GM12891 (cell line): ENCODE measurements at places on chromosomes 4 and X.

DNA sequence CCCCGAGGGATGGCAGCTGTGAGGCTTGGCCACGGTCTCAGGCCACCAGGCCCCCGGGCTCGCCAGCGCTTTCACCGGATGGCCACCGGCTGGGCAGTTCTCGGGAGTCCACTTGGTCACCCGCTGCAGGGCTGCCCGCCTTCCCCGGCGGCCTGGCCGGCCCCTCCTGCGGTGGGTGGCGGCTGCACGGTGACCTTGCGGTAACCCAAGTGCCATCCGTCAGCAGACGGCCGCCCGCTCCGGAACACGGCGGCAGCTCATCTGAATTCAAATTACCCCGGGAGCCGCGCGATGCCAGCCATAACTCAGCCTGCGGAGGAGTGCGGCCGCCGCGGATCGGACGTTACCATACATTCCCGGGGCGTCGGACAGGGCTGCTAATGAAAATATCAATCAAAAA, 60.7 kb downstream of the FAM53A start:
- no peak for DNase-seq

DNA sequence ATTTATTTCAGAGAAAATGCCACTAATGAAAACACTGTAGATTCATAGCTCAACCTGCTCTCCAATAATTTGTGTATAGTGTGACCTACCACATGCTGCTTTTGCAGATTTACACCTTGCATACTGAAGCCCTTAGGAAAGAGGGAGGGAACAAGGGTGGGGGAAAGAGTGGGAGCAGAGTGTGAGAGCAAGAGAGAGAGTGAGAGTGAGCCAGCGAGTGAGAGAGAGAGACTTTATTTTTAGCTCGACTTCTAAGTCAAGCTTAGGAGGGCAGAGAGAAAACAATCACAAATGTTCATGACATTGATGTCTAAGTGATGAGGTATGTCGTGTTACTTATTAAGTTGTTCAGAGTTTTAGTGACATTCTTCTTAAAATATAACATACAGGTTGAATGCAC, 112.5 kb upstream of the HAND2 start:
- DNase-seq: no peak

GRCh38 chrX:142711796-142712290, 313.9 kb upstream of the SPANXN4 start:
- DNase-seq: no peak

- DNase-seq: no peak
Measured at GRCh38 chr4:177256950-177257349, 52.7 kb upstream of the NEIL3 start.

DNA sequence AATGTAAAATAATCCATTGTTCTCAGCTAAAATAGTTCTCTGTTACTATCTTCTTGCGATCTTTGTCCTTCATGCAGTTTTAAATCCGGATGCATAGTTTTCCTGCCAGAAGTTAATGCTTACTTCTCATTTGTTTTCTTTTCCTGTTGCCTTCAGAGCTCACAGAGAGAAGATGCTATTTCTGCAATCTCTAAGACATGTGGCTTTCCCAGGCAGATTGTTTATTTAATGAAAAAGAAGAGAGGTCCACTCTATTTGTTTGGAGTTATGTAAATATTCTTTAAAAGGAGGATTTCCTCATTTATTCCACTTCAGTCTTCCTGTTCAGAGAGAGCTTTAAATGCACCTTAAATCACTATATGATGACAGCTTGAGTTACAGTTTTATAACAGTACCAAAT, 39.3 kb upstream of the HPGD start:
- no peak for DNase-seq

GRCh38 chr4:25351777-25352416, 25.2 kb upstream of the ANAPC4 start:
- DNase-seq: no peak

DNA sequence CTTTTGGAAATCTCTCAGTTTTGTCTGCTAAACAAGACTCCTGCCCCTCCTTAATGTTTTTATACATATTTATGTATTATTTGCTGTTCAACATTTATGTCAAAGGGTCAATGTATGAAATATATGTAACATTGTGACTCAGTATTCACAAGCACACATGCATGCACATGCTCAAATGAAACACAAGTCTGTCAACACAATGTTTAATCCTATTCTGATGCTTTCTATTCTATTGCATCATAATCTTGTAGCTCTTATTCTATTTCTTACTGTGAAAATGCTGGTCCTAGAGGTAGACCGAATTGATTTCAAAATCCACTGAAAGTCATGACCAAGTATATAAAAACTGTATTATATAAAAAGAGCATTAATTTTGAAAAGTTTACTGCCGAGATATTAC, 1463.3 kb downstream of the C4orf33 start:
- DNase-seq: no peak

DNA sequence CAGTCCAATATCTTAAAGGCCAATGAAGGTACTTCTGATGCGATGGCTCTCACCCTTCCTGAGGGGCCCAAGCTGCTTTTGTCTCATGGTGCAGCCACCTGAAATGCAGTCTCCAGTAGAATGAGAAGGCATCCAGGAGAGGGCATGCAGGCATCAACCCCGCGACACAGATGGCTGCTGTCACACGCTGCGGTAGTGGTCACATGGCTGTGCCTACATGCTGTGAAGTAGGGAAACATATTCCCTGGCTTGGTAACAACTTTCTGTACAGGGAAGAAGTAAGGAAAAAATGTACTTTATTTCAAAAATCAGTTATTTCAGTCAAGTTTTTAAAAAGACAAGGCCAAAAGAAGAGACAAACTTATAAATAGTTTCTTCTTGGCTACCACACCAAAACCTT, 139.9 kb downstream of the TRIML1 start:
- no peak for DNase-seq

GRCh38 chr4:171639540-171639939, 173.7 kb upstream of the GALNTL6 start:
- DNase-seq: no peak

DNA sequence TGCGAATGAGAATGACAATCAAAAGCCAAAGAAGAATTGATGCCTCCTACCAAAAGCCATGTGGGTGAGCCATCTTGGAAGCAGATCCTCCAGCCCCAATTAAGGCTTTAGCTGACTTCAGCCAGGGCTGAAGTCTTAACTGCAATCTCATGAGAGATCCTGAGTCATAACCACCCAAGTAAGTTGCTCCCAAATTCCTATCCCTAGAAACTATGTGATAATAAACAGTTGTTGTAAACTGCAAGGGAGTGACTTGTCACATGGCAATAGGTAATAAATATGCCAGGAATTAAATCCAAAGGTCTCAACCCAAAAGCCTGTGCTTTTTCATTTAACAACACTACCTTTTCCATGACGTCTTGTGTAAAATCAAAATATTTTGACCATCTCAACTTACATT, 154.2 kb upstream of the TBL1X start:
- DNase-seq: no peak

- DNase-seq: no peak
Measured at GRCh38 chr4:121339307-121339706, 41.5 kb downstream of the QRFPR start.

GRCh38 chr4:184815046-184815877, 10.5 kb downstream of the ACSL1 start:
- DNase-seq: no peak

- no peak for DNase-seq
Measured at GRCh38 chr4:109183931-109184490, 118.4 kb downstream of the COL25A1 start.

DNA sequence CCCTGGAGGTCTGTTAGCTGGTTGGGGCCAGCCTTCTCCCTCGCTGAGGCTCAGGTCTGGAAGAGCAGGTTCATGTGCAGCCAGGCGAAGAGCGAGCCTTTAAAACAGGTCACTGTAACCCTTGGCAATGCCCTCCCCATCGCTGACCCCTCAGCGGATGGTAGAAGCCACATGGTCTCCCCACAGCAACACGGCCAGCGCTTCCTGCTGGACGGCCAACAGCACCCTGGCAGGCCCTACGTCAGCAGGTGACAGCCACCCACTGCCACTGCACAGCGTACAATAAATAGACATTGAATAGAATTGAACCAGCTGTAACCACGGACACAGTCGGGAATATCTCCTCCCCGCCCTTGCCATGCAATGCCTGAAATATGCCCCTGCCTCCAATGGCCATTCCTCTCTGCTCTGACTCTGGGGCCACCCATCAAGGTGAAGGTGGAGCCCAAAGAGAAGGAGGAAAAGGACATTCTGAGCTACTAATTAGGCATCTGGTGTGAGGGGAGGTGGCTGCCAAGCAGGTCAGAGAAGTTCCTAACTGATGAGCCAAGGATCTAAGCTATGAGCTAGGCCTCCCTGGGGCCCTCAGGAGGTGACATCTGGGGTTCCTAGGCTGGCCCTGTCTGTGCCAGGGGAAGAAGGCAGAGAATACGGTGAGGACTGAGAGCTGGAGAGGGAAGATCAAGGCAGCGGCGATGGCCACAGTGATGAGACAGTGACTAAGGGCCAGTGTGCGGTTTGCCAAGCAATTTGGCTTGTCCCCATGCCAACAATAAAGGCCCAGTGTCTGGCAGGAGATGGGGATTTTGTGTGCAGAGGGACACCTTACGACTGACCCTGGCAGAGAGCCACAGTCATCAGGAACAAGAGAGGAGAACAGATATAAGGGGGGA, 202.3 kb downstream of the BCOR start:
- no peak for DNase-seq

- DNase-seq: no peak
Measured at GRCh38 chr4:166460769-166461550, 587.9 kb downstream of the TLL1 start.

GRCh38 chr4:138409670-138410069, 167.5 kb upstream of the SLC7A11 start:
- no peak for DNase-seq

- no peak for DNase-seq
Measured at GRCh38 chrX:133888984-133889383, 96.4 kb downstream of the GPC3 start.

DNA sequence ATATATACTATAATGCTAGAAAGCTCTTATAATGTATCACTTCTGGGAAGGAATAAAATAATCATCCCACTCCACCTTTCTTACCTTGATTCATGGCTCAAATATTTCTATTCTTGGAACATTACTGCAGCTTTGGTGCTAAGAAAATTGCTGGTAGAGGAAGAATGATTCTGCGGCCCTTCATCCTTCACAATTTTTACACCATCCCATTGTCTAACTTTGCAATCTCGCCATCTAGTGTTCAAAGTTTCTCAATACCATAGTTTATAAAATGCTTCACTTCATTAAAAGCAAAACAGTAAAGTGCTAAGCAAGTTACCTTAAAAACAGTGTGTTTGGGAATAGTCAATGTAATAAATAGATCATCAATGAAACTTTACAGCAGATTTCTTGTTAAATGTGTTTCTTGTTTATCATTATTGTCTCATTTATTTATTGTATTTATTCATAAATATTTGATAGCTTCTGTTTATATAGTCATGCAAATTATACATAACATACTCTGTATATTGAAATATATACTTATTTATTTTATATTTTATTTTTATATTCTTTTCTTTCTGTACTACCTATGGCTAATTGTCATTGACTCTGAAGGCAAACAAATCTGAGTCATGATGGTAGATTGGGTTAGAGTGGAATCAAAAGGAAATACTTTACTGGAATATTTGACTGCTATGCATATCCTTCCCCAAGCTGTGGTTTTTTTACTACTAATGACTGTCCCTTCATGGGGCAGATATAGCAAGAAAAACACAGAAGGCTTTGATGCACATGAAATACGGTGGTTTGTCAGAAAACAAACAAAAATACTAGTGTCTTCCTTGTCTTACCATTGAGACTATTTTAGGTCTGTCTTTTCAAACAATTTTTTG, 390.7 kb downstream of the MAPK10 start:
- DNase-seq: no peak

GRCh38 chrX:52265713-52266112, 81.0 kb downstream of the MAGED4 start:
- DNase-seq: no peak

DNA sequence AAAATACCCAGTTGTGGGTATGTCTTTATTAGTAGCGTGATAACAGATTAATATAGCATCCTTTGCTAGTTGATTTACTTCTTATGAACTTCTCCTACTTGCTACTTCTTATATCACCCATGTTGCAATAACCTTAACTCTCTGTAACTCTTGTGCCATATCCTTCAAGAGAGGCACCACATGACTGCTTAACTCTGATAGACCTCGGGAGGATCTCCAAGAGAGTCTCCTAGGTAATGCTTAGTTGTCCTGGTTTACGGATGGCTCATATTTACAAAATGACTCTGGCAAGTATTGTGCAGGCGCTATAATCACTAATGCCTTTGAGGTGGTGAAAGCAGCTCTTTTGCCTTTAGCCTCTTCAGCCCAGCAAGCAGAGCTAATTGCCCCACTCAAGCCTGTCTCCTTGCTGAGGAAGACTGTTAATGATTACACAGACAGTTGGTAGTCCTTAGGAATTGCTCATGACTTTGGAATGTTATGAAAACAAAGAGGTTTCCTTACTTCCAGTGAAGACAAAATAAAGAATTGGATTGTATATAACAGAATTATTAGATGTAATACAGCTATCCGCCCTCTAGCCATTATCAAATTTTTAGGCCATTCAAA, 1305.8 kb downstream of the PCDH7 start:
- no peak for DNase-seq

DNA sequence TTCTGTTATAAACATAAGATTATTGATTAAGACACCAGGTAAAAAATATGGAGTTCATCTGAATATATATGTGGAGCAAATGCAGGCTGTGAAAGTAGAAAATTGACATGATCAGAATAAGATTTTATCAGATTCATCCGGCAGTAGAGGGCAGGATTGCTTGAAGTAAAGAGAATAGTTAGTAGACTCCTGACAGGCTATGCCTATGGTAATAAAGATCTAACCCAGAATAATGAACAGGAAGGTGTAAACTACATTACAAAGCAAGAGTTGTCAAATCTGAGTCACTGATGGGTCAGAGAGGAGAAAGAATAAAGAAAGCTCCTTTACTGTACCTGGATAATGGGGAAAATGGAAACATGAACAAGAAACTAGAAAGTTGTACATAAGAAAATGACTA, 20.8 kb upstream of the TMEM184C start:
- no peak for DNase-seq

- DNase-seq: no peak
Measured at GRCh38 chrX:46750889-46751288, 8.0 kb downstream of the SLC9A7 start.

- no peak for DNase-seq
Measured at GRCh38 chr4:80192937-80193336, 4.4 kb upstream of the PRDM8 start.

DNA sequence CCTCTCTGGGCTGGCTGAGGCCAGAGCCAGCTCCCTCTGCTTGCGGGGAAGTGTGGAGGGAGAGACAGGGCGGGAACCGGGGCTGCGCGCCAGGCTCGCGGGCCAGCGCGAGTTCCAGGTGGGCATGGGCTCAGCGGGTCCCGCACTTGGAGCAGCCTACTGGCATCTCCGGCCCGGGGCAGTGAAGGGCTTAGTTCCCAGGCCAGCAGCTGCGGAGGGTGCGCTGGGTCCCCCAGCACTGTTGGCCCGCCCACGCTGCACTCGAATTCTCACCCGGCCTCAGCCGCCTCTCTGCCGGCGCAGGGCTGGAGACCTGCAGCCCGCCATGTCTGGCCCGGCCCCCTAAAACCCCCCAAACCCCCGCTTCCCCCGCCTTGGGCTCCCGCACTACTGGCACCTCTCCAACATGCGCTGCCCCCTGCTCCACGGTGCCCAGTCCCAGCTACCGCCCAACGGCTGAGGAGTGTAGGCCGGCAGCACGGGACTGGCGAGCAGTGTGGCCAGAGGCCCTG, 33.8 kb upstream of the FAT4 start:
- DNase-seq: no peak

GRCh38 chr4:6538575-6538974, 36.4 kb upstream of the MAN2B2 start:
- DNase-seq: no peak
